ENCODE measurements at places on chromosomes 4 and X.

- no peak for DNase-seq
These were observed 105.1 kb upstream of the ARHGAP24 start for GRCh38 chr4:85369703-85370380.

GRCh38 chrX:42149765-42150164 is 226.4 kb upstream of the CASK start:
- no peak for DNase-seq

DNA sequence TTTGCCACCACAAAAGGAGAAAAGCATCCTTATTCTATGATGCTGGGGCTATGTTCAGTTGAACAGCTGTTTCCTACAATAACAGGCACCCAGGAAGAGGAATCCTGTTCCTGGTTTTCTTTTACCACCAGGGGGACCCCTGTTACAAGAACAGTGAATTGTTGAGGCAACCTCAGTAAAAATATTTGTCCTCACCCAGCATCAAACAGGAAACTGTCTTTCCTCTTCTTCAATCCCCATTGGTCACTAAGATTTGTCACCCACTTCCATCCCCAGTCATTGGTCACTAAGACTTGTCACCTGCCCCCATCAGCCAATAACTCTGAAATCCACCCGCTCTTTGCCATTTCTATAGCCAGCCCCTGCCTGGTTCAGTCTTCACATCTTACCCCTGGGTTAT is 143.5 kb upstream of the GALNT7 start:
- no peak for DNase-seq

DNA sequence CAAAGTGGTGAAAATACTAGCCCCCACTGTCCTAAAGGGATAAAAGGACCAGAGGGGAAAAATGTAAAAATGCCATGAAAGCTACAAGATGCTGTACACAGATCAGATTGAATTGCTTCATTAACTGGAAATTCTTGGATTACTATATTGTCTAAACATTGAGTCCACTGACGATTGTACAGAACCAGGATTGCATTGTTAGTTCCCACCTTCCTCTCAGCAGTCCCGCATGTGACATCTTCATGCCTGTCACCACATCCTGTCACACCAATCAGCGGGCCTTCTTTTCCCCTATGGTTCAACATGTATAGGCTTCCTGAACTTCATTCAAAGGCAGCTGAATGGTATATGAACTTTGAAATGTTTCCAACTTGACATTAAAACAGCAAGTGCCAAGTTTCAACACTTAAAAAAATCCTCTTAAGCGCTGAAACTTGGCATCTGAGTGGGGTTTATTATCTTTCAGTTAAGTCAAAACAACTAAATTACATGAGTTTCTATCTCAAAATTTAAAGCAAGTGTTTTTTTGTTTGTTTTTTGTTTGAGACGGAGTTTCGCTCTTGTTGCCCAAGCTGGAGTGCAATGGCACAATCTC is 24.6 kb downstream of the ZRSR2 start:
- no peak for DNase-seq

DNA sequence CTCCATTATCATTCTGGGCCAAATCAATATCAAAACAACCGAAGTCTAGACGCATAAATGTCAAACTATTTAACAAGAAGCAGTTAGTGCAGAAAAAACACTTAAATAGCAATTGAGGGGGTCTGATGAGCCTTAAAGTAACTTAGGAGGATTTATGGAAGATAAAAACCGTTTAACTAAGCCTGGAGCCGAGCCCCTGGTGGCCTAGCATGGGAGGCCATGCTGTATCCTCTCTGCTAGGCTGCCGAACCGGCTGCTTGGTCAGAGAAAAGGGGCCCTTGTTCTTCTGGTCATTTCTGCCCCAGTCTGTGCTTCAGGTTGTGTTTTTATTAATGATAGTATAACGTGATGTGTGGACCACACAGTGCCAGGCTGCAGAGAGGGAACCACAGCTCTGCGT is 72.4 kb downstream of the CPZ start:
- DNase-seq = no peak

DNA sequence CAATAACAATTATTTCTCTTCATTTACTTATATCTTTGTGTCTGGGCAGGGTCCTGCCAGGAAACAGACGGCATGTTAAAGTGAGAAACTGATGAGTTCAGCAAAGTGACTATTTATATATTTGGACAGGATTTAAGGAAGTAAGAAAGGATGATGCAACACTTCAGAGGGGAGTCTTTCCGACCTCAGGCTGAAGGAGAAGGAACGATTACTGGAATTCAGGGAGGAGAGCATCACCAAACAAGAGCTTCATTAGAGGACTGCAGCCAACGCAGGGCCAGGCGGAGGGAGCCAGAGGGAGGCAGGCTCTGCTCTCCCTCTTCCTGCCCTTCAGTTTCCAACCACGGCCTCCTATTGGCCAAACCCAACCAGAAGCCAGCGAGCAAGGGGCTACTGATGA is 1.5 kb upstream of the TLR7 start:
- DNase-seq = no peak

DNA sequence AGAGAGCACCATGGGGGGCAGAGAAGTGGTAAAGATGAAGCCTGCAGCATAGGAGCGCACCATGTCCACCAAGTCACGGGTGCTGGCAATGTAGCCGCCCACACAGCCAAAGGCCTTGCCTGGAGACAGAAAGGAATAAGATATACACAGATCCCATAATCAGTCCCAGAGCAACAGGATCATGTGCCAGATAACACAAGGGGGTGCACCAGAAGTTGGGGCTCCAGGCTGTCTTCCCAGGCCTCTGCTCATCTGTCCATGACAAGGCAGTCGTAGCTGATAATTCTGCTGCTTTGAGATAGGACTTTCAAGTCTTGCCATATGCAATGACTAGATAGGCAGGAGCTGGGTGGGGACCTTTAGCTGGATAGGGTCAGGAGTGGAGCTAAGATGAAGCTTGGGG is 14.7 kb downstream of the APEX2 start:
- DNase-seq = no peak

DNA sequence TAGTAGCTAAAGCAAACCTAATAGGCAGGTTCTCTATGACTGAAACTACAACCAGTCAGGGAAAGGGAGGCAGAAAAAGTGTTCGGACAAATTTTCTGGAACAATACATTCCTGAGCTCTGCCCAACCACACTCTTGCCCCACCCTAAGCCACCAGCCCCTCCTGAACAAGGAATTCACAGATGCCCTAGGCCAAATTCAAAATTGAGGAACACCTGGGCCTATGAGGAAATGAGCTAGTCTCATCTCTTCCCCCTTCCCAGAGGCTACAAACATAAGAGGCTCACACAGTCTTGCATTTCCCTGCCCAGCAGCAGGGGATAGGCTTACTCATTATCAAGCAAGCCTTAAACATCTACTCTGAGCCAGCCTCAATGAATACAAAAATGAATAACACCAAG is 284.7 kb downstream of the ZNF674 start:
- DNase-seq = no peak

DNA sequence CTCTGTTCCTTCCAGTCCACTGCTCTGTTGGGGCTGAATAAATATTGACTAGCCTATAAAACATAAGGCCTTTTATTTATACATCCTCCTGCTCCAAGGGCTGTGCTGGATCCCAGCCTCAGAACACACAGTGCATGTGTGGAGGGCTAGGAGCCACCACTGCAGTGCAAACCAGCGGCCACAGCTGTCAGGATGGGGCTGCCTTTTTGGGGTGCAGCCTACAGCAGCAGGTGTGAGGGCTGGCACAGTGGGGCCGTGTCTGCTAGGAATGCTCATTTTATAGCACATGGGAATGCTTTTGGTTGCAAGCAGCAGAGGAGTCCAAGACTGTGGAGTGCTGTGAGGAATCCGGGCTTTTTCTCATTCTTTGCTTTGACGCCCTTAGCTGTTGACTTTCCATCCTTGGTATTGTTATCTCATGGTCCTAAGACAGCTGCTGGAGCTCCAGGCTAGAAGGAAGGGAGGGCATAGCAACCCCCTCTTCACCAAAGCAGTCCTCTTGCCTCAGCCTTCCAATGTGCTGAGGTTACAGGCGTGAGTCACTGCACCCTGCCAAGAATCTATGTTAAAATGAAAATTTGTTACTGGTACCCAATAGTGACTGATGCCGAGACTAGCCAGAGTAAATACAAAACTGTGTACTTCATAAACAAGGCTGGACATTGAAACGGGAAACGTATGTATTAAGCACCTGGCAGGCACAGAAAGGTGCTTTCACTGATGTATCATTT is 334.3 kb upstream of the GATB start:
- no peak for DNase-seq

DNA sequence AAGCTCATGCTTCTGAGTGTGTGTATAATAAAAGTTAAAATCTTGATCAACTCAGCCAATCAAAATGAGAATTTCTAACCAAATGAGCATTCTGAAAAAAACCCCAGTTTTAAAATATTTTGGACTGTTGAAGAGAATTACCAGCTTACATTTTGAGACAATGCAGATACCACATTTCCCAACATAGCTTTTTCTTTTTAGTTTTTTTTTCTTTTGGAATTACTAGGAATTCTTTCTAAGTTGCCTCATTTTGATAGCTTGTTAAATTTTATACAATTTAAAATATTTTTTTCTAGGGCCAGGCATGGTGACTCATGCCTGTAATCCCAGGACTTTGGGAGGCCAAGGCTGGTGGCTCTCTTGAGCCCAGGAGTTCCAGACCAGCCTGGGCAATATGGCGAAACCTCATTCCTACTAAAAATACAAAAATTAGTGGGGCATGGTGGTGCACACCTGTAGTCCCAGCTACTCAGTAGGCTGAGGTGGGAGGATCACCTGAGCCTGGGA is 2.2 kb downstream of the RP2 start:
- no peak for DNase-seq

GRCh38 chr4:14581741-14582140 is 420.5 kb upstream of the CPEB2 start:
- DNase-seq = no peak

DNA sequence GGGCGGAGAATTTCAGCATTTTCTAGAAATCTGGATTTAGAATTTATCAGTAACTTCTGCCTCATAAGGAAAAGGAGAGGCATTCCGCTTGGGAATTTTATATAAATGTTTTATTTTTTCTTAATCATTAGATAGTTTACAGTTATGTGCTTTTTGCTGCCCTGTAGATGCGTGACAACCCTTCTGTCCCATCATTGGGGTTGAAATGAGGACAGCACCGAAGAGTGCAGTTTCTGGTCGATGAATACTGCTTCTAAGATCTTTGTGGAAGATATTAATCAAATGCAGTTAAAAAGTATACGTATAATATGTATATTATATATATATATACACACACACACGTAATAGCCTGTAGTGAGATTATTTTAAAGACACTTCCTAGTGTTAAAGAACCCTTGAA is 1.5 kb downstream of the RBPJ start:
- no peak for DNase-seq

- no peak for DNase-seq
These were observed 49.8 kb downstream of the TMEM144 start for GRCh38 chr4:158259955-158260575.

DNA sequence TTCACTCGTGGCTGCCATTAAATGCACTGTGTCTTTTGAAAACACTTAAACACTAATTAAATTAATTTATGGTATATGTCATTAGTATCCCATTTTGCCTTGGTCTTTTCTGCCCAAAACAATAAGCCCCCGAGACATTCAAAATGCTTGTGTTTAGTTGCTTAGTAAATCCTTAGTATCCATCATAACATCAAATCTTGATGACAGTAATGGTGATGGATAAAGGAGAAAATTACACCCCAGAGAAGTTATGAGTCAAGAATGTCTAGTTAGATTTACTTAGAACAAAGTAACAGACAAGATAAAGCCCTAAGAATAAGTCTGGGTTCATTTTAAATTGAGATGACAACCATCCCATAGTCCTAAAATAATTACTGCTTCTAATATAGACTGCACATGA is 21.3 kb downstream of the ANK2 start:
- no peak for DNase-seq

GRCh38 chr4:168917138-168917779 is 92.8 kb downstream of the CBR4 start:
- no peak for DNase-seq

DNA sequence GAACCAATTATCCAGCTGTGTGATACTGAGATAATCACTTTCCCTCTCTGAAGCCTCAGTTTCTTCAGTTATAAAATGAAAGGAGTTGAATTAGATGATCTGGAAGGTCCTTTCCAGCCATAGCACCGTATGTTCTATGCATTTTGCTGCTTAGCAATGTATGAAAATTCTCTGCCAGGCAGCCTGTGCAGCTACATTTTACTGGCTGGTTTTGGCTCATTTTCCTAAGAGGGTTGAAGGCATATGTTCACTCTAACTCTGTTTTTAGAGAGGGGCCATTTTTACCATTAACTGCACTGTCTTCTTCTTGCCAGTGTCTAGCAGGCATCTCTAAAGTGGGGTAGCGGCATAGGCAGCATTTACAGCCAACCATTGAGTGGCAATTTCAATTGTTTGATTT is 26.1 kb downstream of the TRPC5 start:
- no peak for DNase-seq

DNA sequence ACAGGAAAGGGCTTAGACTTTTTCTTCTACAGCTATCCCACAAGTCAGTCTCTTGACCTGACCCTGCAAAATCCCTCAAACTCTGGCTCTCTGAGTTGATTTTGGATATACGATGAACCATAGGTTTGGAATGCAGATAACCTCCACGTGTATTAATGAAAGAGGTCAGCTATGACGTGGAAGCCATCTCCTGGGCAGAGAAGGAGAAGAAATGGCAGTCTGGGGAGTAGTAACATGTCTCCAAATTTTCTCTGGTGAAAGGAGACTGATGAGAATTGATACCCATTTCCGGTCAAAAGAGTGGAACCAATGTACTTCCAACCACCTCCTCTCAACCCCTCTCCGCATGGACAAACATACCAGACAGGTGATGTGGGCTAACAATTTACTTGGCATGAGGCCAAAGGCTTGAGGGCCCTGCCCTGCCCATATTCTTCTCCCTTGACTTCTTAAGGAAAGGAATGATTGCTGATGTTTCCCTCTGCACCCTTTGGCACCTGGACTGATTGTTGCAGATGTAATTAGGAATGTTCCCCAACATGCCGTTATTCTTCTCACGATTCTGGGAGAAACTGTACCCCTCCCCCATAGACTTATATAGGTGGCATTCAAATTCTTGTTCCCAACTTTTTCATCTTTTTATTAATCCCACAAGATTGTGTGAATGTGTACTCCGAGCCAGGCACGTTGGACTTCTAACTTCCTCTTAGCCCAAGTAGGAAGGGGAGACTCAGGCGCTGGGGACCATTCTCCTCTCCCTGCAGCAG is 580 bp upstream of the PLS3 start:
- no peak for DNase-seq

- DNase-seq = no peak
These were observed 142.5 kb downstream of the HHIP start for GRCh38 chr4:144788469-144788868.

GRCh38 chr4:108602163-108602562 is 18.2 kb upstream of the RPL34 start:
- no peak for DNase-seq
